ENCODE measurements at places on chromosomes 2 and 18. TPM values are rescaled to one million over a fixed set of nuclear protein-coding genes. Genes with fewer than 3 reads are reported as not detected.

- DNase-seq, result no peak
Observed at GRCh38 chr18:54250846-54251261, 18.5 kb upstream of the POLI start.

DNA sequence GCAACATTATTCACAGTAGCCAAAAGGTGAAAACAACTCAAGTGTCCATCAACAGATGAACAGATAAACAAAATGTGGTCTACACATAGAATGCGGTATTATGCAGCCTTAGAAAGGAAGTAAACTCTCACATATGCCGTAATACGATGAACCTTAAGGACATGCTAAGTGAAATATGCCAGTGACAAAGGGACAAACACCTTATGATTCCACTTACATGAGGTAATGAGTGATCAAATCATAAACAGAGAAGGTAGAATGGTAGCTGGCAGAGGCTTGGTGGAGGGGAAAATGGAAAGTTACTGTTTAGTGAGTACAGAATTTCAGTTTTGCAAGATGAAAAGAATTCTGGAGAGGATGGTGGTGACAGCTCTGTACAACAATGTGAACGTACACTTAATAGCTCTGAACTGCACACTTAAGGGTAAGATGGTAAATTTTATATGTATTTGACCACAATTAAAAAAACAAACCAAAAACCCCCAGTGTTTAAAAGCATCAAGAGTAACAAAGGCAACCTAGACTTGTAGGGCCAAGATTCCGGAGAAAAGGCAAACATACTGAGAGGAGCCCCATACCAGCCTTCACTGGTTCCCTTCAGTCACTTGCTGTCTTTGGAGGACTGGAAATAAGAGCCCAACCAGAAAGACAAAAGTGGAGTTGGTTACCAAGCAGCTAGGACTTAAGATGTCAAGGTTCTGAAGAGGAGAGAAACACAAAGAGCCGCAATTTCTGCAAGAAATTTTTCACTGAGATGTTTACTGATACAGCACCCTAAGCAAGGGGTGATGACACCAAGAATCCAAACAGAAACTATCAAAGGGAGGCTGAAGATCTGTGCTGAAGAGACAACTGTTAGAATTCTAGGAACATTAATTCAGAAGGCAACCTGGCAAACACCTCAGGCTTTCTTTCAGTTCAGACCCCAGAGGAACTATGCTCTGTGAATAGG, 61.3 kb downstream of the CUL3 start:
- DNase-seq, result no peak

DNA sequence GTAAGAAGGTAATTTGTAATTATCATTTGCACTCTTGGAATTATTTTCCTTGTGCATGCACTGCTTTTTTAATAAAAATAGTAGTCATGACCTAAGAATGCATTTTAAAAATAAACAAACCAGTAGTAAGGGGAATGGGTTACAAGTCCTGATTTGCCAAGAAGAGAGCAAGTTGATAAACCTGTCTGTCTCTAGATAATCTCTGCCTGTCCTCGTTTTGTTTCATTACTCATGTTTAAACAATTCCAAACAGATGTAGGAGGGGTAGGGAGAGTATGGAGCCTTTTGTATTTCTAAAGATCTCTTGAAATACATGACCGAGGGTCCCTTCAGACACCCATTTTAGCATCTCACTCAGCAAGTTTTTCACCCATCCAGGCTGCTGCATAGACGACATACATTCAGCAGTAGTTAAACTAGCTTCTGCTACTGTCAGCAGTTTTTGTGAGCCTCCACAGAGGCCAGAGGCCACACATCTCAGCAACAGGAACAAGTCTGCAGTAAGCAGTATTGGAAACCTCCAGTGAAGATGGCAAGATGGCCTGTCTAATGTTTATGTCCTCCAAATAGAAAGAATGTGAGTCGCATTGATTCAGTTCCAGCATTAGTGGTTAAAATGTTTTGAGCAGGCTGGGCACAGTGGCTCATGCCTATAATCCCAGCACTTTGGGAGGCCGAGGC, 2.3 kb upstream of the EXOC6B start:
- no peak for DNase-seq

DNA sequence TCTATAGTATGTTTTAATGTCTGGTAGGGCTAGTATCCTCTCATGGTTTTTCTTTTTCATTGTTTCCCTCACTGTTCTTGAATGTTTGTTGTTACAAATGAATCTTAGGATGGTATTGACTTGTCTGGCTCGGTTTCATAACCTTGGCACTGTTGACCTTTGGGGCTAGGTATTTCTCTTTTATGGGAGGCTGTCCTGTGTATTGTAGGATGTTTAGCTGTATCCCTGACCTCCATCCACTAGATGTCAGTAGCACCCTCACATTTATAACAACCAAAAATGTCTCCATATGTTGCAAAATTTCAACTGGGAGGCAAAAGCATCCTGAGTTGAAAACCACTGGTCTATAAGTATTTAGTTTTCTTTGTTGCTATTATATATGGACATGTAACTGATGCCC, 7.0 kb upstream of the AOX1 start:
- DNase-seq, result no peak

DNA sequence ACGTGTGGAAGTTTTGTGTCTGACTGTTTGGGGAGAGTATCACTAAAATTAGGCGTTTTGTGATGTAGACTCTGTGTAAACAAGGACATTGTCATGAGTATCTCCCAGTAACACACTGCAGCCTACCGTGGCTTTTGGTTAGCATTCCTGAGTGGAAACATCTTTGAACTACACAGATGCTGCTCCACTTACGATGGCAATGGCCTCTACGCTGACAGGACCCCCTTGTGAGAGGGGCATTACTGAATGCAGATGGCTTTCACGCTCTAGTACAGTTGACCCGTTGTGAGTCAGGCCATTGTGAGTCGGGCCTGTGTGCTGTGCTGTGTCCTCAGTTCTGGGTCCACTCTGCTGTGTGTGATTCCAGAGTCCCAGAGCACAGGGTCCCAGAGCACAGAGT, 34.4 kb upstream of the ADNP2 start:
- no peak for DNase-seq

GRCh38 chr2:29397713-29398112, 282.5 kb downstream of the CLIP4 start:
- peak; percentile 89 for DNase-seq

GRCh38 chr2:64931246-64932115, 57.7 kb upstream of the SLC1A4 start:
- DNase-seq, result no peak

- DNase-seq, result no peak
Observed at GRCh38 chr2:73851274-73851673, 22.5 kb downstream of the STAMBP start.

GRCh38 chr18:657311-658000, at the start of gene TYMS:
Gene TYMS (plus strand): TSS chr18:657653. CDS start chr18:657743, 90 bp downstream.
- no peak for DNase-seq

DNA sequence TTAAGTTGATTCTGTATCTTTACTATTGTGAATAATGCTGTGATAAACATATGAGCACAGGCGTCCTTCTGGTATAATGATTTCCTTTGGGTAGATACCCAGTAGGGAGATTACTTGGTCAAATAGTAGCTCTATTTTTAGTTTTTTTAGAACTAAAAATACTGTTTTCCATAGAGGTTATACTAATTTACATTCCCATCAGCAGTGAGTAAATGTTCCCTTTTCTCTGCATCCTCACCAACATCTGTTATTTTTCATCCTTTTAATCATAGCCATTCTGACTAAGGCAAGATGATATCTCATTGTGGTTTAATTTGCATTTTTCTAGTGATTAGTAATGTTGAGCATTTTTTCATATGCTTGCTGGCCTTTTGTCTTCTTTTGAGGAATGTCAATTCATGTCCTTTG, 35.1 kb downstream of the PMS1 start:
- no peak for DNase-seq

GRCh38 chr2:10083046-10083445, 2.8 kb upstream of the CYS1 start:
- DNase-seq, result no peak

GRCh38 chr18:25896956-25897355, 193.5 kb downstream of the SS18 start:
- DNase-seq, result no peak

The ALPG gene
- not detected for total RNA-seq

The ZNF512 gene
- total RNA-seq, result 63.0 TPM

The HOXD1 gene
- total RNA-seq, result 0.66 TPM

The MC5R gene
- total RNA-seq, result 0.22 TPM

The ELOA2 gene
- not detected for total RNA-seq
